ENCODE measurements at places on chromosomes 13 and 19.
A peak's percentile ranks its signal among the peaks of the same experiment; 100 is the strongest.

- DNase-seq = no peak
Measured at GRCh38 chr13:113488283-113488682, 2.2 kb downstream of the DCUN1D2 start.

DNA sequence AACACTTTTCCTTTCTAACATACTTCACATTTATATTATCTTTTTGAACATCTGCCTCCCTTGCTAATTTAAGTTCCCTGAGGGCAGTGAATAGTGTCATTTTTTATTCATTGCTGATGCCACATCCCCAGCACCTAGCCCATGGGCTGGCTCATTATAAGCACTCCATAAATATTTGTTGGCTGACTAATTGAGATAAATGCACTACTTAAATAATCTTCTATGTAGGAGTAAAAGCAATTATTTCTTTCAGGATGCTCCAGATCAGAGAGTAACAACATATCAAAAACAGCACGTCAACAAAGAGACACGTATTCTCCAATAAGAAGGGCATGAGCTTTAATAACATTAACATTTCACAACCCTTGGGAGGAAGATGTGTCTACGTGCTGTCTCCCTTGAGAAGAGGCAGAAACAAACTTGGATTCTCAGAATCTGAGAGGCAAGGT lies 228.2 kb downstream of the LHFPL6 start:
- DNase-seq = no peak

- no peak for DNase-seq
Measured at GRCh38 chr19:19873381-19873780, 7.7 kb downstream of the ZNF253 start.

- DNase-seq = peak; percentile 29
Measured at GRCh38 chr13:50015258-50015657, at the start of gene KCNRG. TSS of gene KCNRG (plus strand) at chr13:50015444. CDS start at chr13:50015494, 50 bp downstream.

GRCh38 chr13:61246351-61246750 lies 169.3 kb downstream of the PCDH20 start:
- DNase-seq = no peak

GRCh38 chr13:36872621-36873020 lies 47.4 kb downstream of the SMAD9 start:
- DNase-seq = peak; percentile 33

DNA sequence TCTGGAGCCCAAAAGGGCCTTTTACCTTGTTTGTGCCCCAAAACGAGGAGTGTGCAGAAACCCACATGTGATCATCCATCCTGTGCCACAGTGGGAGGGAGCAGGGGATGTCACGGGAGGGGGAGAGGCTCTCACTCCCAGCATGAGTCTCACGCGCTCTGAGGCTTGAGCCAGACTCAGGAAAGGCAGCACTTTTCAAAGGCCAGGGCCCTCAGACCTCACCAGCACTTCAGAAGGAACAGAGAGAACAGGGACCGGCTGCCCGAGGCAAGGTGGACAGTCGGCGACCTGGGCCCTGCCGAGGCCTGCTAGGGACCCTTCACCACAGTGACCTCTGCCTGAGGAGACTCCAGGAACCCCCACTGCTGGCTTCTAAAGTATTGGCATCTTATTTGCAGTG lies 71.7 kb upstream of the WASF3 start:
- no peak for DNase-seq

DNA sequence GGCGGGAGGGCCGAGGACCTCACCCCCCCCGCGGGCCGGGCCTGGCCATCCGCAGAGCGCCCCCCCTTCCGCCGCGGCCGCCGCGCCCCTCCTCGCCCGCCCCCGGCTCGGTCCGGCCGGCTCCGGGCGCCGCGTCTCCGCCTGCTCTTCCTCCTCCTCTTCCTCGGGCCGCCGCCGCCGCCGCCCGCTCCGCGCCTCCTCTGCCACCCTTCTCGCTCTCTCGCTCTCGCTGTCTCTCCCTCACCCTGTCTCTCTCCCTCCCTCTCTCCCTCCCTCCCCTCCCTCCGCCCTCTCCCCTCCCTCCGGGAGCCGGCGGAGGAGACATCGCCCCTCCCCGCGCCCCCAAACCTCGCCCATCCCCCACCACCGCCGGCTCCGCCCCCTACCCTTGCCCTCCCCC lies at the start of gene SHANK1:
Gene SHANK1 (minus strand): TSS at position 237 of the 400 bp plus-strand sequence. CDS start 2,883 bp downstream, outside the sequence.
- DNase-seq = no peak

- DNase-seq = peak; percentile 20
Measured at GRCh38 chr19:10961073-10961860, 437 bp downstream of the SMARCA4 start.

DNA sequence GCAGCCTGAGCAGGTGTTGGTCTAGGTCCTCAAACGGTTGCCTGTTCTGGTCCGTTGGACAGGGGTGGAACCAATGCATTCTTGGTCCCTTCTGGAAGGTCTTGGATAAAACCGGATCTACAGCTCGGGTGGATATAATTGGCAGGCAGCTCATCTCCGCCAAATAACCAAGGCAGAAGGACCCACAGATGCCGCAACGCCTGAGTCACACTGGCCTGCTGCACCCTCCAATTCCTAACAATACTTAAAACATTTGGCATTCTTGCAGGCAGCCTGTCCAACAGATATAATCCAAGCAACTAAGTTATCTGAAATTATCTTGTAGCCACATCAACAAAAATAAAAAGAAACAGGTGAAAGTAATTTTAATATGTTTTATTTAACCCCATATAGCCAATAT lies 59.0 kb upstream of the FGF14 start:
- DNase-seq = no peak
